HAP-1 (cell line): ENCODE measurements at places on chromosomes 5 and 9.

DNA sequence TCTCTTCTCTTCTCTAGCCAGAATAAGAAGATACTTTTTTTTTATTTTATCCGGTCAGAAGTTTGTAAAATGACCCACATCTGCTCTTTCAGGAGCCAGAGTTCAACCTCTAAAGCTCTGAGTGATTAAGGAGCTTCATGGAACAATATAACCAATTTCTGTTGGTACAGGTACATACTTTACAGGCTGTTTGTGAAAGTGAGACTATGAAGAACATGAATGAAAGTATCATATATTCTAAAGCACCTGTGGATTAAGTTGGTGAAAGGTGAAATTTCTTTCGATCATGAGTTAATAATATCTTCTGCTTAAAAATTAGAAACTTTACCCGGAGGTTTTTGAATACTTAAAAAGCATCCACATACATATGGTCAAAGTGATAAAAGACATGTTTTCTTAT, 65.2 kb downstream of the DMRT2 start:
- no peak for DNase-seq

GRCh38 chr9:132768932-132769905, 99.0 kb downstream of the GTF3C4 start:
- DNase-seq, result peak; percentile 82

- DNase-seq, result no peak
Observed at GRCh38 chr5:131677115-131677514, 42.1 kb upstream of the RAPGEF6 start.

GRCh38 chr5:57402348-57402747, 80.3 kb downstream of the ACTBL2 start:
- no peak for DNase-seq

DNA sequence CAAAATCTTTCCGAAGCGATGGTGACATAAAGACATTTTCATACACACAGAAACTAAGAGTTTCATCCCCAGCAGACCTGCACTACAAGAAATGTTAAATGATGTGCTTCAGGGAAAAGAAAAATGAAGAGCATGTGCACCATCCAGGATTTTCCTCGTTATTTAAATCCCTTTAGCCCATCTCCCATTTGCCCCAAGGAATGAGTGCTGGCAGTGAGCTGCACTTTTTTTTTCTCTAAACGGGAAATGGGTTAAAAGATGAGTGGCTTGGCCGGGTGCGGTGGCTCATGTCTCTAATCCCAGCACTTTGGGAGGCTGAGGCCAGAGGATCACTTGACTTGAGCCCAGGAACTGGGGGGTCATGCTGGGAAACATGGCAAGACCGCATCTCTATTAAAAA, 6.8 kb upstream of the LRRC14B start:
- DNase-seq, result no peak

- no peak for DNase-seq
Observed at GRCh38 chr9:15856591-15856990, 303.7 kb downstream of the CCDC171 start.

- no peak for DNase-seq
Observed at GRCh38 chr5:154296525-154297159, 106.1 kb downstream of the GALNT10 start.

DNA sequence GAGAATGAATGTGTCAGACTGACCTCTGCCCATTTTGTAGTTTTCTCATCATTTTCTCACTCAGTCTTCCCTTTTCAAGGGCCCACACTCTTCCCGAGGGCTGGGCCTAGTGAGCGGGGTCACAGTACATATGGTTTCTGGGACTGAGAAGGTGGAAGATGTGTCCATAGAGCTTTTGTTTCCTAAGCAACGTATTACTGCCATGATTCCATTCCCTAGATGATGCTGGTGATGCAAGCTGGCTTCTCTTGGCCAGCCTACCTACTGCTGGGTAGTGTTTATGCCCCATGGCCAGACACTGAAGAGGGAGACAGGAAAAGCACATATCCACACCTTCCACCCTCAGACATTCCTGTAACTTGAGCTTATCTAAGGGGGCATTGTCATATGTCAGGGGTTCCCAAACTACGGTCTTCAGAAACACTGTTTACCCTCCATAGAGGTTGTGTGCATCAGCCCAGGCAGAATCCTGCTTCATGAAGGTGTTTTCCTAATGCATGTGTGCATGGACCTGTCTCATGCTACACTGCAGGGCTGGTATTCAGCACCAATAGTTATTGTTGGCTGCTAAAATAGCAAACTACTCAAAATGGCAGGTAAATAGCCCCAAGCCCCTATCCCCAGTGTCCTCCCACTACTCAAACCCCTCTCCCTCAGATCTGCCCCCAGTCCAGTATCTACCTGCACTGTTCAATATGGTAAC, 9.5 kb downstream of the IRF1 start:
- DNase-seq, result no peak

DNA sequence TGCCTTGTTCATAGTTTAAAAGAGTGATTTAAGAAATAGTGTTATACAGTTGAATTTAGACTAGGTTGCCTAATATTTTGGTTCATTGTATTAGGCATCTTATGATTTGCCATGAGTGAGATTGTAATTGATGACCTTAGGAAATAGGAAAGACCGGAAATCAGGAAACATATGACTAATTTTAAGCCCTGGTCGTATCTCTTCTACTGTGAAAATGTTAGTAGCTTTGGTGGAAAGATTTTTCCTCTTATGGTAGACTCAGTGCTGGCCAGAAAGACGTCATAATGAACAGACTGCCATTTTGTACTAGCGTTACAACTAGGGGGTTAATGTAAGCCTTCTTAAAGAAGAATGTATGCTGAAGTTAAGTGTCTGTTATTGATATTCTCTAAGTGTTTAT, 21.7 kb downstream of the SMARCA2 start:
- DNase-seq, result no peak

DNA sequence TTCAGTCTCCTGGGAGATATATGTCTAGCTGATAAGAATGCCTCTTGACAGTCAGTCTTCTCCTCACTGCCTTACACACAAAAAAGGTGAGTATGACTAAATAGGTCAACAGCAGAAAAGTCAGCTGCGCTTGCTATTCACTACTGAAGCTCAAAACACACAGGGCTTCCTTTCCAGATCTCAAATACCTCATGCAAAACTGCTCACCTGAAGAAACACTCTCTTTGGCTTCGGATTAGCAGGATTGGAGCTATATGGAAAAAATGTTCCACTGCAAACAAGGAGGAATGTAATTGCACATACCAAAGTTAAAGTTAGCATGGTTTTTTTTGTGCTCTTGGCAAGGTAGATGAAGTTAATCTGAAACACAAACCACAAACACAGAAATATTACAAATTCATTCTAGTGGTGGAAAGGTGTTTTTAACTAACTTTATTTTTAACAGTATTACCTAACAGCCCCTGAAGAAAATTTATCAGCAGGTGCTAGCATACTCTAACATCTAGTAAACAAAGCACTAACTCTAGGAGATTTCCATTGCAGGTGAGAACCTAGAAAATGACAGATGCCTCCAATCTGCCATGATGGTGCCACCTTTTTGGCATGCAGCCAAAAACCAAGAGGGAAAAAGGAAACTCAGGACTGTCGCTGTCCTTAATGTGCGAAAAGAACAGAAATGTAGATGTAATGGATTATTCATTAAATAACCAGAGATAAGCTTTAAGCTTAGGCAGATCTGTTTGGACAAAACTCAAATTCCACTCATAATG, 31.8 kb downstream of the ERMP1 start:
- DNase-seq, result no peak

DNA sequence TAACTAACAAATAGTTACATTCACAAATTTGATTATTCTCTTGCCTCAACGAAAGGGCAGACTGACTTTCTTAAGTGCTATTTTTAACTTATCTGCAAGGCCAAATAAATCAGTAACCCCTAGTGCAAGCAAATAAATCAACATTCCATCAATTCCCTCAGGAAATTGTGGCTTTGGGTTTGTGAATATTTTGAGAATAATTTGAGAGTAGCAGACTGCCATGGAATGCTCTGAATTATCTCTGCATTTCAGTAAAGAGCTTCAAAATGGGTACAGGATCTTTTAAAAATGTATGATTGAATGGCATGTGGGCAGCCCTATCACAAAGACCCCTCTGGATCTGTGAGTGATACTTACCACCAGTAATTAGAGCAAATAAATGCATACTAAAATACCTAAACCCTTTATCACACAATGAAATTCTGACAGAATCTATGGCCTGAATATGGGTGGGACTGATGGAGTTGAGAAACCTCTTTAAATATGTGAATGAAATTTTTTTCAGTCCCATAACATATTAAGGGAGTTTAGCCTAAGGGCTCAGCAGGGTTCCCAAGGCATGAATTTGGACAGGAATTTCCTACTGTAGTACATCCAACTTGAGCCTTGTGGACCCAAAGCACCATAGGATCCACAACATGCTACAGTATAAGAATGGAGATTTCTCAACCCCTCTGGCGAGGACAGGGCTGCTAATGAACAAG, 92.5 kb upstream of the ITGA2 start:
- no peak for DNase-seq

DNA sequence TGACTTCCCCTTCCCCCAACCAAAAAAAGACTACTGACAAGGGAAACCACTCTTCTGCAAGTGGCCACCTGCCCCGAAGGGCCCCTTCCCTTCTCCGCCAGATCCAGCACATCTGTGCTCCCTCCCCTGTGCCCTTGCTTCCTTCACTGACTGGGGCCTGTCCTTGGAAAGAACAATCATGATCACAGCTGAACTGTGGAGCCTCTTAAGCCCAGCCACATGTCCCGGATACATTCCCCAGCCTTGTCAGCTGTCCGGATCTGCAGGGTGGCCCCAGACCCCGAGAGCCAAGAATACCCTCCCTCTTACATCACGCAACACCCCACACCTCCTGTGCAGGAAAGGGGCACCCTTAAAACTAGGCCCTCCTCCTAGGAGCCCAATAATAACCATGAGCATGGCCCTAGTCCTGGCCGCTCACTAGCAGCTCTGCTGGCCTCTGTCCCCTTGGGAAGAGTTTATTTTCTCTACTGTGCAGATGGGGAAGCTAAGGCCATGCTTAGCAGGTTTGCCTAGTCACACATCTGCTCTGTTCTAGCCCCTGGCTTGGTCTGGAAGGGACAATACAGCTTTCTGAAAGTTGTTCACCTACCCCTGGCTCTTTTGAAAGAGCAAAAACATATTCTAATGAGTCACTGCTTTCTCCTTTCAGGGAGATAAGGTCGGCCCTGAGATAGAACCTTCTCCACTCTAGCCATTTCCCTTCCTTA, 3.8 kb downstream of the SPRY4 start:
- no peak for DNase-seq

GRCh38 chr5:116479776-116480675, 94.6 kb downstream of the SEMA6A start:
- no peak for DNase-seq

DNA sequence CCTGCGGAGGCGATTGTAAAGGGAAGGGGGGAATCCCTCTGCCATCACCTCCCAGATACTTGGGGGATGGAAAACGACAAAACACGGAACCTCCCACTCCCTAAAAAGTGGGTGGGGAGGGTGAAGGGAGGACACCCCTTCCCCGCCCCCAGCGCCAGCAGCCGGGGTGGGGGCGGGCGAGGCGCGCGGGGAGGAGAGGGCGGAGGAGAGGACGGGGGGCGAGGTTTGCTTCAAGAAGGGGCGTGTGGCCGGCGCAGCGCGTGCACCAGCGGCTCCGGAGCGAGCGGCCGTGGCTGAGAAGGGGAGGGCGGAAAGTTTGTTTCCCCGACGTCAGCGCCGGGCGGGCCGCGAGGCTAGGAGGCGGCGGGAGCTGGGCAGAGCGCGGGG, at the start of gene PRRX2:
Gene PRRX2 (plus strand): TSS at position 259 of the 387 bp plus-strand sequence. CDS start 221 bp downstream, outside the sequence.
- no peak for DNase-seq

- DNase-seq, result no peak
Observed at GRCh38 chr9:135921749-135922310, 14.5 kb upstream of the CAMSAP1 start.

- no peak for DNase-seq
Observed at GRCh38 chr5:139459451-139459934, 3.0 kb downstream of the ECSCR start.

- DNase-seq, result no peak
Observed at GRCh38 chr5:171999877-172000276, 6.6 kb downstream of the FBXW11 start.

DNA sequence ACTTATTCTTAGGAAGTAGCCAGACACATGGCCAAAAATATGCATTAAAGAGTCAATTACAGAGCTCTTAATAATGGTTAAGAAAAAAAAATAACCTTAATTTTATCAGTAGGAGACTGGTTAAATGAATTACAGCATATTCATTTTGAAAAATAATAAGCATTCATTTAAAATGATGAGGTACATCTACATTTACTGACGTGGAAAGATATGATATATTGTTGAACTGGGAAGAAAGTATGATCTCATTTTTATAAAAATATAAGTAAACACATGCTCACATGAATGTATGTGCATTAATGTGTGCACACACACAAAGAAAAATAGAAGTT, 250.3 kb downstream of the ENC1 start:
- DNase-seq, result no peak

- DNase-seq, result no peak
Observed at GRCh38 chr5:16931334-16932110, 4.6 kb downstream of the MYO10 start.

DNA sequence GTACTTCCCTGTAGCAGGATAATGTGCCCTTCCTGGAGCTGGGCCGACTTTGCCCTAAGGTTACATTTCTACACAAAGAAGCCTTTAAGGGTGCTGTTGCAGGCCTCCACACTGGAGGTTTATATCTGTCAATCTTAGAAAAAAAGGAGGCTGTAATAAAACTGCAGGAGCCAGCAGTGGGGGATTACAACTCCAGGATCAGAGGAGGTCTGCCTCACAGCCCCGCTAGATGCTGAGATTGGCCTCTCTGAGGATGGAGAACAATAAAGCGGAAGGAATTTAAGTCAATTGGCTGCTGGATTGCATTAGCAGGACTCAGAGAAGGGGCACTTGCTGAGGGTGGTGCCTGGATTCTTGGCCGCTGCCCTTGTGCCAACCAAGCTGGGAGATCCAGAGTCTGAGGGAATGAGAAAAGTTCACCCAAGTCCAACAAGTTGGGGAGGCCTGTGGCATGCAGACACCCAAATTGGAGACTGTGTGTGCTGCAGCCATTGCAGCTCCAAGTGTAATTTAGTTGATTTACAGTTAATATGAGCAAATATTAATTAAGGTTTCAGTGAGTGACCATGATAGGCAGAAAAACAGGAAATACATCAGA, 99.0 kb upstream of the SSBP2 start:
- DNase-seq, result peak; percentile 27

- DNase-seq, result no peak
Observed at GRCh38 chr9:91843623-91844148, 106.3 kb downstream of the ROR2 start.

GRCh38 chr5:133333326-133334150, 278.8 kb downstream of the FSTL4 start:
- DNase-seq, result no peak

GRCh38 chr9:101487443-101487840, 46.2 kb upstream of the RNF20 start:
- DNase-seq, result no peak

- DNase-seq, result no peak
Observed at GRCh38 chr5:181280251-181280762, 19.4 kb upstream of the TRIM52 start.

GRCh38 chr9:108894225-108894997, 32.3 kb downstream of the ACTL7A start:
- no peak for DNase-seq

GRCh38 chr5:135821802-135822201, 12.7 kb upstream of the SLC25A48 start:
- DNase-seq, result no peak
